ENCODE measurements at places on chromosomes 6 and 20.

DNA sequence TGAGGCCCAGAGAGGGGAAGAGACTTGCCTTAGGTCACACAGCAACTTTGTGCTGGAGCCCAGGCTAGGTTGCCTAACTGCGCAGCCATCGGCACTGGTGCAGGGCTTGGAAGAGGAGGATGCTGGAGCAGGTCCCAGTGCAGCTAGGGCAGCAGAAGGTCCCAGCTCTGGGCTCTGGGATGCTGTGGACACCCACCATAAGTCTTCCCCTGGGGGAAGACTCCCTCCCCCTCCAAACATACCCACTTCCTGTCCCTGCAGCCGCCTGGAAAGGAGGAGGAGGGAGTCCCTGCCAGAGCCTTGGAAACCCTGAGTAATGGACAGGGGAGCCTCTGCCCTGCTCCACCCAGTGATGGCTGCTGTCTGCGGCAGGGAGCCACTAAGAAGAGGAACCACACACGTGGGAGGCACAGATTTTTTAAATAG lies 93.6 kb downstream of the NCR2 start:
- DNase-seq = peak; percentile 55

DNA sequence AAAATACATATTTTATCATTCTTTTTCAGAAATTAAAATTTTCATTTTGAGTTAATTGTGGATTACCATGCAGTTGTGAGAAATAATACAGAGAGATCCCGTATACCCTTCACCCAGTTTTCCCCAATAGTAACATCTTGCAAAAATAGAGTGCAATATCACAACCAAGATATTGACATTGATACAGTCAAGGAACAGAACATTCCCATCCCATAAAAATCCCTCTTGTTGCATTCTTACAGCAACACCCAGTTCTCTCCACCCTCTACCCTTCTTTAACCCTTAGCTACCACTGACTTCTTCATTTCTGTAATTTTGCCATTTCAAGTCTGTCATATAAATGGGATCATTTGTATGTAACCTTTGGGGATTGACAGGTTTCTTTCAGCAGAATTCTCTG lies 6.9 kb upstream of the AKAP12 start:
- DNase-seq = no peak

DNA sequence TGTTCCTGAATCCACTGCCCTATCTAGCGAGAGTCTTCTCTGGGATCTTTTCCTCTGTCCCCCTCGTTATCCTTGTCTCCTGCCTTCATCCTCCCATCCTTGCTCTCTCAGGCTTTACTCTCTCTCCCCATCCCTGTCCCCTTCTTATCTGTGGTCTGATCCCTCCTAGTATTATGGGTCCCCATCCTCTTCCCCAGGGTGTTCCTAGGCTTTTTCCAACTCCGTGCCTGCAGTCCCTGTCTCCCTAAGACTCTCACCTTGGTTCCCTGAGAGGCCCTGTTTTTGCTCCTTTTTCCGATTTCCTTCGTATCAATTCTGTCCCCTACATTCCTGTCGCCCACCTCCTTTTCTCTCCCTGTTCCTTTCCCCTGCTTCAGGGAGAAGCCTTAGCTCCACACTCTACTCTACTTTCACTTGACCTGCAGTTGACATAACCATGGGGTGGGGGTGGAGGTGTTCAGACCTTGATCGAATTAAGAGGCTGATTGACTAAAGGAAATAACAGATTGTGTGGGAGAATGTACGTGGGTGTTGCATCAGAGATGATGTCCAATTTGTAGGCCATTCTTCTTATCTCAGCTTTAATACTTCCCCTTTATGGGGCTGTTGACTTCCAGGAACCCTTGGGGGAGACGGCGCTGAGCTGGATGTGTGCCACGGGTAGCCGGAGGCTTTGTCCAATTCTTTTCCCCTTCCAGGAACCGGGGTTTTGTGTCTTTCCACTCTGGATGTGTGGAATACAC lies 905 bp downstream of the PPARD start:
- peak; percentile 47 for DNase-seq

GRCh38 chr6:35049156-35049735 lies 91.9 kb downstream of the TCP11 start:
- no peak for DNase-seq

DNA sequence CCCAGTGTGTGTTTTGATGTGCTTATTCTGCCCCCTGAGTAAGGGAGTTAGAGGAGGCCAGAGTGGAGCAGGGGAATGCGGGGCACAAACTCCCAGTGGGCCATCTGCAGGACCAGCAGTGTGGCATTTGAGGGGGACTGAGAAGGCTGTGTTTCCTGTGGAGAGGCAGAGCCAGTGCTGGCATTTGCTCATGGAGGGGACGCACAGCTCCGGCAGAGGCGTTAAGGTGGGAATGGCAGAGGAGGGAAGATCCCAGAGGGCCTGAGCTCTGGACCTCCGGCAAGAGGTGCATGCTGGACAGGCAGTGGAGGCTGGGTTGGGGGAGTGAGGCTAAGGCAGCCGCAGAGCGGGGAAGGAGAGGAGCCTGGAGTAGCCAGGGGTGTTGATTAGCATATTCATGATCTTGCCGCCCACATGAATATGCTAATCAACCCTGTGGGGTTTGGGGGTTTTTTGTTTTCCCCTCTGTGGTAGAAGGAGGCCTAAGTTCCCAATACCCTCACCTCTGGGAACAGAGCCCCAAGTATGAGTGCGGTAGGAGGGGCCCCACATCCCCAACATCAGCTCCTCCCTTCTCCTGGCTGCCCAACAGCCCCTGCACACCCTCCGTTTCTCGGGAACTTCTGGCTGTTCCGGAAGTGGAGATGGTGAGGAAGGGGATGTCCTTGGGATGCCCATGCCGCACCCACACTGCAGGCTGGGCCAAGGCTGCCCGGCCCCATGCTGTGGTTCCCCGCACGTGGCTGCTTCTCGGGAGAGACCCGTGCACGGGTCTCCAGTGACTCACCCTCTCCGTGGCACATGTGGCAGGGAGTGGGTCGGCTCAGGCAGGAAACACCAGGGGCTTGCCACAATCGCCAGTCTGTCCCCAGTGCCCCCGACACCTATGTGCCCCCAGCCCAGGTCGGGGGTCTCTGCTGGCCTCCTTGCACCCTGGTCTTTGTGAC lies 33.8 kb downstream of the DLGAP4 start:
- no peak for DNase-seq

- peak; percentile 18 for DNase-seq
Observed at GRCh38 chr6:104682722-104683643, 176.7 kb downstream of the HACE1 start.

DNA sequence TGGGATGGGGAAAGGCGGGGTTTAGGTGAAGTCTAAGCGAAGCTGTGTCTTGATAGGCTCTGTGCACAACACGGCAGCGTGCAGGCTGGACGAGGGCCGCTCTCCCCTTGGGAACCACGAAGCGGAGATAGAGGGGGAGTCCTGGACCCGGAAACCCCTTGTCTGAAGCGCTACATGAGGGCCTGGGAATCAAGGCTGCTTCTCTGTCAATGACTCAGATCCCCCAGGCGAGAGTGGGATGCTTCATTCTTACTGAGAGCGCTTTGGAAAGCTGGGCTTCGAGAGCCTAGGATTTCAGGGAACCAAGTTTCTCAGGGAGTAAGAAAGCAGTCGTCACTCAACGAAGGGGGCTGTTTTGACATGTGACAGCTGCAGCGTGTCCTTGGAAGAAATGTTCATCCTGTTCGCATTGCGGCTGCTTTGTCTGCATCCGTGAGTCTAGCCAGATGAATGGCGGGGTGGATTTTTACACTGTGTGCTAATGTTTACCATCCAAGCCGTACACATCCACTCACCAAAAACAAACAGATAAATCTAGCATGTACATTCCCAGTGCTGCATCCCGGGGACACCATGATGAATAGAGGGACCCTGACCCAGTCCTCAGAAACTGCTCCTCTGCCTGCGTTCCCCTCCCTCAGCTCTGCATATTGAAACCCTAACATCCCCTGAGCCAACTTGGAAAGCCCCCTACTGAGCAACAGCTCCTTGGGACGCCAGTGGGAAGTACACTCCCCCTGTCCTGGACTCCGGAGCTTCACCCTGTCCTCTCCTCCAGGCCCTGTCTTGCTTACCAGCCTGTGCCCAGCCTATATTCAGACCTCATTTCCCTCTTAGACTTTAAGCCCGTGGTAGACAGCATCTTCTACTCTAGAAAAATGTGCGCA lies 24.5 kb upstream of the RTF2 start:
- DNase-seq = peak; percentile 32

- DNase-seq = no peak
Observed at GRCh38 chr20:22918286-22918983, 116.7 kb upstream of the SSTR4 start.
